A172 (cell line): ENCODE measurements at places on chromosomes 7 and 10. TPM values are rescaled to one million over a fixed set of nuclear protein-coding genes. Genes with fewer than 3 reads are reported as not detected.

ASIC3 gene
- total RNA-seq: 0.31 and 0.53 TPM in 2 replicates

AKR1C4 gene
- not detected in 2 replicates for total RNA-seq

RTKN2 gene
- 20.2 and 23.8 TPM in 2 replicates for total RNA-seq

SFTPA1 gene
- total RNA-seq: 1.1 TPM in 1 of 2 replicates, not detected in the other

KEL gene
- 0.46 TPM in 1 of 2 replicates, not detected in the other for total RNA-seq

AKR1D1 gene
- total RNA-seq: not detected in 2 replicates

IL2RA gene
- total RNA-seq: not detected in 2 replicates

TMEM196 gene
- total RNA-seq: not detected in 2 replicates

MBL2 gene
- total RNA-seq: not detected in 2 replicates

MMP21 gene
- not detected in 2 replicates for total RNA-seq

SYT15 gene
- not detected in 2 replicates for total RNA-seq

NUDT13 gene
- total RNA-seq: 4.0 and 40.4 TPM in 2 replicates

MRPS17 gene
- 23.3 and 26.9 TPM in 2 replicates for total RNA-seq

MBLAC1 gene
- 1.4 and 2.9 TPM in 2 replicates for total RNA-seq

GTPBP10 gene
- 15.9 and 17.1 TPM in 2 replicates for total RNA-seq

VPS41 gene
- 75.2 and 116 TPM in 2 replicates for total RNA-seq
